ENCODE measurements at places on chromosomes 6 and 20.

DNA sequence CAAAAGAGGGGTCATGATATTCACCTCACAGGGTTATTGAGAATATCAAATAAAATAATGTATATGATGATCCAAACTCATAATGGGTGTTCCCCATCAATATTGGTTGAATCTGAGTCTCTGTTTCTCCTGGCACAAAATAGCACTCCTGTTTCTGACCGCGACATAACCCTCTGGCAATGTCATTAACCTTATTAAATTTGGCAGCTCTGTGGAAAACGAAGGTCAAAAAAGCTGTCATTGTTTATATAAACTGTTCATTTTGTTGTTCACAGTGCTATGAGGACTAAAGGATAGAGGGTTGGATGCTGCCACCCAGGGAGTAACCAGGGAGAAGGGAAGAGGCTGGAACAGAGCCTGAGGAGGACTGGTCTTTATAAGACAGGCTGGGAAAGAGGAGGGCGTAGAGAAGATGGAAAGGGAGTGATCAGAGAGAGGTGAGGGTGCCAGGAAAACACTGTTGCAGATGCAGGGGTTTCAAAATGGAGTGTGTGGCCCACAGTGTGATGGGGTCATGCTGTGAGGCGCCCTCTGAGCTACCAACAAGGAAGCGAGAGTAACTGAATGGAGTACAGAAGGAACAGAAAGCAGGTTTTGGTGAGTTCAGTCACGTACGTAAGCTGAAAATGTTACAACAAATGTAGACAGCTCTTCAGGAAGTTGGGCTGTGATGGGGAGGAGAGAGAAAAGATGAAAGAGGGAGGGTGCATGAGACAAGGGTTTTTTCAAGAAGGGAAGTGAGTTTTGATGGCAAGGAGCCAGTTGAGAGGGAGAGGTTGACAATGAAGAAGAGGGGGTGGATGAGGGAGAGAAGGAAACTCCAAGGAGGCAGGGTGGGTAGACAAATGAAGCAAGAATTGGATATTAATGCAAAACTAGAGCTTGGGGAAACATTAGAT lies 251.6 kb upstream of the TAB2 start:
- DNase-seq, result no peak

GRCh38 chr6:139712830-139713229 lies 338.4 kb upstream of the CITED2 start:
- no peak for DNase-seq

DNA sequence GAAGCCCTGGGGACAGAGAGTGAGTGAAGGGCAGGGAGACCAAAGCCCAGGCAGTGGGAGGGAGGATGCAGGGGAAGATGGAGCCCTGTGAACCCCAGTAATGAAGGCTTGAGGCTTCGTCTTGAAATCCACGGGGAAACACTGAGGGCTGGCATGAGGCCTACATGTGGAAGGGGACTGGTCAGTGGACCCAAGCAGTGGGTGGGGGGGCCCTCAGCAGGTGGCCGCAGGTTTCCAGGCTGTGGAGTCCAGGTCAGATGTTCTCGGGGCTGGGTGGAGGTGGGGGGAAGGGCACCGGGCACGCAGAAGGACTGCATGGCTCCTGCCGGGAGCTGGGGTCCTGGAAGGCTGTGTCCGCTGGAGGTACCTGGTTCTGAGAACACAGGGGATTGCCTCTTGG lies 2.7 kb upstream of the CD93 start:
- no peak for DNase-seq

DNA sequence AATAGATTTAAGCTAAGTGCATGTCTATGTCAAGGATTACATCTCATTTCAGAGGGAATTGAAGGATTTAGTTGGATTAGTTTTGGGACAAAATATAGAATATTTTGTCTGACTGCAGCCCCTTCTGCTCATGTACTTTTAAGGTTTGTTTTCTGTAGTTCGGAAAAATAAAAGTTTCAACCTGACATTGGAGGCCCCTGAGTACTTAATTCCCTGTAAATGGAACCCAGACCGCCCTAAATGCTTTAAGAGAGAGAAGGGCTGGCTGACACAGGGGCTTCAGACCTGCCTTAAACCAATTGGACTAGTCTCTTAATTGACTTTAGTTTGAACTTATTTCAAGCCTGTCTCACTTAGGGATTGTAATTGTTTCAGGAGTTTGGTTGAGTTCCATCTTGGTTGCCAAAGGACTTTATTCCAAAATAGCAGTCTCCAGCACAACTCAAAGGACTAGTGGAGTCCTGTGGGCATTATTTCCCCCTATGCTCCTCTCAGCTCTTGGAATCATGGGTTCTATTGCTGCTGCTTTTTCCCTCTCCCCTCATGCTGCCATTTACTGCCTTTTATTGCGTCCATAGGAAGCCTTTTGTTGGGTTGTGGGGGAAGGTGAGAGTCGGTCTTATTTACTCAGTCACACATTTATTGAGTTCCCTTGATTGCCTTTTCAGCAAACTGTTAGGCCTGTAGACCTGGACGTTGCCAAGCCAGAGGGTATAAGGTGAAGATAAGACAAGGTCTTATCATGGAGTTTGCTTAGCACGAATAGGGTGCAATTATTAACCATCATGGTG lies 14.5 kb downstream of the BRD2 start:
- DNase-seq, result no peak

GRCh38 chr6:88561034-88561953 lies 395.1 kb upstream of the CNR1 start:
- DNase-seq, result no peak

- no peak for DNase-seq
These were observed 67.1 kb upstream of the ZNFX1 start for GRCh38 chr20:49344975-49345374.

GRCh38 chr6:87922947-87923330 lies 124.7 kb upstream of the SPACA1 start:
- peak; percentile 53 for DNase-seq

GRCh38 chr6:128630213-128630612 lies 109.8 kb upstream of the PTPRK start:
- DNase-seq, result no peak

- DNase-seq, result peak; percentile 60
These were observed 385.7 kb upstream of the MMS22L start for GRCh38 chr6:97668716-97669115.

DNA sequence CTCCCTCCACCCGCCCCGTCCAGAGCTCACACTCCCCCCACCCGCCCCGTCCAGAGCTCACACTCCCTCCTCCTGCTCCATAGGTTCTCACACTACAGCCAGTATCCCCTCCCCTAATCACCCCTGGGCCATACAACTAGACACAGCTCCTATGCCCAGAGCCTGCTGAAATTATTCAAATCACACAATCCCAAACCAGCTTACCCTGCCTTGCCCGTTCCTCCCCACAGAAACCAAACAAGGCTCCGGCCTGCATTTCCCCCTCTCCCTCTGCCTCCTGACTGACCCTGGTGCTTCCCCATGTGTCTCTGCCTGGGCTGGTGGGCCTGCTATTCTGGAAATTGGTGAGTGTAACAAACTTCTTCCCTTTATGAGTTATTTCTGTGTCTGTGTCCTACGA lies 18.6 kb downstream of the SLC2A4RG start:
- no peak for DNase-seq

- DNase-seq, result peak; percentile 52
These were observed 43.6 kb downstream of the MUC22 start for GRCh38 chr6:31053873-31054272.

- no peak for DNase-seq
These were observed 1.8 kb upstream of the SPO11 start for GRCh38 chr20:57327820-57328219.

- DNase-seq, result peak; percentile 84
These were observed 347.5 kb downstream of the PRL start for GRCh38 chr6:21949211-21949801.

DNA sequence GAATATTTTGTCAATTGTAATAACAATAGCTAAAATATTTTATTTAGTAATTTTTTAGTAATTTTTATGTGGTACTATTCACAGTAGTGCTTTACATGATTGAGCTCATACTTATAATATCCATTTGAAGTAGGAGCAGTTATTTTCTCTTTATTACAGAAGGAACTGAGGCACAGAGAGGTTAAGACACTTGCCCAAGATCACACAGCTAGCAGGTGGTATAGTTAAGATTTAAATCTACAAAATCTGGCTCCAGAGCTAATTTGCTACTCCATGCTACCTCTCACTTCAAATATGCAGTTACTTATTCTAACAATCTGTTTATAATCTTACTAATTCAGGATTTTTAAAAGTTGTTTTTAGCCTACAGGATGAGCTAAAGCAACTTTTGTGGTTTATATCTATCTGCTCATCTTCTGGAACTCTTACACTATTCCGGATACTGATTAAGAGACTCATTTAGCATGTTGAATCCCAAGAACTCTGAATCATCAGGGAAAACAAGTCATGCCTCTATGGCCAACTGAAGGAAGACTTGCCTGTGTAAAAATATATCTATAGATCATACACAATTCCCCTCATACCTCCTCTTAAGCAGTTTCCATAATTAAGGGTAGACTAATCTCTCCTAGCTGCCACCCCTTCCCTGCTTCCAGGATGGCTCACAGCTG lies 324.2 kb downstream of the UBE3D start:
- no peak for DNase-seq

DNA sequence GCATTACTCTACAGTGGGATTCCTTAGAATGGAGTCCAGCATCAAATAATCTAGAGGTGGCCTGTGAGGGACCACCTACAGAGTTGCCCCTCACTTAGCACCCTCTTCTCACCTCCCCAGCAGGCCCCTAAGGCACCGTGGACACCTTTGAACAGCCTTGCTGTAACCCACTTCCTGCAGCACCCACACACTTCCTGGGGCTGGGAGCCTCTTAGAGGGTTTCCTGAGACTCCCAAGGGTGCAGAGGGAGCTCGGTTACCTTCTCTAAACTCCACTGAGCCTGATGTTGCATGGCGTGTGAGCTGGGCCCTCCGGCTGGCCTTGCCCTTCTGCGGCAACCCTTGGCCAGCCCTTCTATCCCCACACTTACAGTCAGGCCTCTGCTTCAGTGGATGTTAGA lies 7.3 kb upstream of the SIRPG start:
- no peak for DNase-seq

DNA sequence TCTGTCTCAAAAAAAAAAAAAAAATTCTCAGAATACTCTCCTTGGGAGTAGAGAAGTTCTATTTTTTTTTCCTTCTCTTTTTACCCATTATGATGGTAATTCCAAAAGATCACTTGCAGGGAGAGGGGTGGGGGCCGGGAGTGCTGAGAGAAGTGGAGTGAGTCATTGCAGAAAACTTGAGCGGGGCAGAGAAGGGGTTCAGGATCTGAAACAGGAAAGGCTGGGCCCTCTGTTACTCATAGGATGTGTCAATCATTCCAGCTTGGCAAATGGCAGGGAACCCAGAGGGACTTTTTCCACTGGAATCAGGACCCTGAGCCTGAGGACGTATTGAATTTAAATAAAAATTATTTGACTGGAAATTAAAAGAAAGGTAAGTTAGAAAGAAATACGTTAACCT lies 111.4 kb upstream of the ARMC2 start:
- DNase-seq, result no peak

DNA sequence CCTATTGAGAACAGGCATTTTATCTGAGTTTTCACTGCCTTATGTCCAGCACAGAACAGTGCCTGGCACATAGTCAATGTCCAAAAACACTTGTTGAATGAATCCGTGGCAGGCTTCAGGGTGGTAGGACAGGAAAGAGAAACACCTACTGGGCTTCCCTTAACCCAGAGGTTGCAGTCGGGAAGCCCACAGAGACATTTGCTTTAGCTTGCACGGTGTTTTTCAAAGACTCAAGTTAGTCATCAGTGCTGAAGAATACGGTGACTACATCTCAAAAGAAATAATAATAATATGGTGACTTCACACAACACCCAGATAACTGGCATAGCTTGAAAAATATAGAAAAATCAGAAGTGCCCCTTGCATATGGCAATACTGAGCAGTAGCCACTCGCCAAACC lies 160.4 kb downstream of the CD83 start:
- DNase-seq, result no peak

GRCh38 chr6:16576451-16577368 lies 184.6 kb downstream of the ATXN1 start:
- DNase-seq, result no peak

DNA sequence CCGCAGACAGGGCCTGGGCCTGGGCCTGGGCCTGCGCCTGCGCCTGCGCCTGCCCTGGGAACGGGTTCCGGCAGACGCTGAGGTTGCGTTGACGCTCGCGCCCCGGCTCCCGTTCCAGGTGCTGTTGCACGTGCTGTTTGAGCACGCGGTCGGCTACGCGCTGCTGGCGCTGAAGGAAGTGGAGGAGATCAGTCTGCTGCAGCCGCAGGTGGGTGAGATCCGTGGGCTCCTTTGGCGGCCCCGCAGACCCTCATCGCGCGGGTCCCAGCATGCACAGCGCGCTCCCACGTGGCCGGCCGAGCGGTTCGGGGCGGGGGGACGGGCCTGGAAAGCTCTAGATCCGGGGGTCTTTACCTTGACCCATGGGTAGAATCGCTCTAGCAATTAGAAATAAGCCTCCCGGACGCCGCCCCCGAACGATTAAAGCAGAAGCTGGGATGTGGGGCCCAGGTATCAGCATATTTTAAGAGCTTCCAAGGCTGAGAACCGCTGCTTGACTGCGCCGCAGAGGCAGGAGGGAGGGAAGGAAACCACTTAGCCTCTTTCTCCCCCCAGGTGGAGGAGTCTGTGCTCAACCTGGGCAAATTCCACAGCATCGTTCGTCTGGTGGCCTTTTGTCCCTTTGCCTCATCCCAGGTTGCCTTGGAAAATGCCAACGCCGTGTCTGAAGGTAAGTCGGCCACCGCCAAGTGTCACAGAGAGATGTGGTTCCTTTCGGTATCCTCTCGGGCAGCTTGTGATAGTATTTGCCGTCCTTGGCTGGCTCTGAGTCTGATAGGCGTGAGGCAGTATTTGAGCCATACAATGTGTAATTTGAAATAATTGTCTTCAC lies 508 bp downstream of the NOP56 start:
- peak; percentile 68 for DNase-seq

DNA sequence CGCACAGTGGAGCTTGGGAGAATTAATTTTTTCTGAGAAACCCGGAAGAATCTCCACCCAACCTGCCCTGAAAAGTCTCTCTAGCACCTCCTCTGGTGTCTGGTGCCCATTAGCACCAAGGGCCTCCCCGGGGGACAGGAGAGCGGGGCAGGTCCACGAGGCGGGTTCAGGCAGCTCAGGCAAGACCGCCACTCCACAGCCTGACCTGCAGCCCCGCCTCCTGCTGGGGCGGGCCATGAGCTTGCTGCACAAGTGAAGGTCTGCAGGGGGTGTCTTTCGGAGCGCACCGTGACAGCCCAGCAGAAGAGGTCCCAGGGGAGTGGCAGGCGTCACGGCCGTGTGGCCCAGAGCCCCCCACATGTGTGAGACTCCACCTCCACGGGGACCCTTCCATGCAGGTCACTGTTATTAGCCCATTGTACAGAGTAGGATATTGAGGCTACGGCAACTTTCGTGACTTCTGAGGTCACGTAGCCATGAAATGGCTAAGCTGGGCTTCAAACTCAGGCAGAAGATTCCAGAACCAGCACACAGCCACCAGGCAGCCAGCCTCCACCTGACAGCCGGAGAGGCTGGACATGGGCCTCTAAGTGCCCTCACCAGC lies 63.9 kb upstream of the SLCO4A1 start:
- DNase-seq, result no peak

- DNase-seq, result no peak
These were observed 17.6 kb upstream of the SRSF3 start for GRCh38 chr6:36576578-36576977.
